ENCODE measurements at places on chromosomes 11 and 22. TPM values are rescaled to one million over a fixed set of nuclear protein-coding genes. Genes with fewer than 3 reads are reported as not detected.

Gene SPTBN2
- 7.2 TPM for polyA plus RNA-seq

Gene SF3B2
- polyA plus RNA-seq = 168 TPM

Gene KRTAP5-11
- polyA plus RNA-seq = 0.33 TPM

Gene EMID1
- polyA plus RNA-seq = 124 TPM

Gene IL17RA
- 7.9 TPM for polyA plus RNA-seq

Gene CECR2
- polyA plus RNA-seq = 19.4 TPM

Gene GGT5
- polyA plus RNA-seq = 12.9 TPM

Gene TIMM10B
- polyA plus RNA-seq = 27.5 TPM

Gene FBLN1
- polyA plus RNA-seq = 285 TPM

Gene SCGB2A2
- polyA plus RNA-seq = not detected

Gene OR2AT4
- polyA plus RNA-seq = 0.03 TPM

Gene POU2AF2
- 0.25 TPM for polyA plus RNA-seq

DNA sequence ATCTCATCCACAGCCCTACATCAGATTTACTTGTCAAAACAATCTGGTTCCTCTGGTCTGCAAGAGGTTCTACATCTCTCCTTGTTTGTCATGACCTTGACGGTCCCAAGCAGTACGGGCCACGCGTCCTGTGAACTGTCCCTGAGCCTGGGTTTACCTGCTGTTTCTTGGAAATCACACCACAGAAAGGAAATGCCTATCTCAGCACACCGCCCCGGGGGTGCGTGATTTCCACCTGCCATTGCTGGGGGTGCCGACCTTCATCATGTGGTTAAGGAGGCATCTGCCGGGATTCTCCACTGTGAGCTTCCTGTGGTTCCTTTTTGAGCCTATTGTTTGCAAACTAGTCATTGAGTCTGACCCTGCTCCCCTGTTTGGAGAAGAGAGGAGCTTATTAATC, 1363.4 kb downstream of the BRD1 start:
- DNase-seq = no peak

DNA sequence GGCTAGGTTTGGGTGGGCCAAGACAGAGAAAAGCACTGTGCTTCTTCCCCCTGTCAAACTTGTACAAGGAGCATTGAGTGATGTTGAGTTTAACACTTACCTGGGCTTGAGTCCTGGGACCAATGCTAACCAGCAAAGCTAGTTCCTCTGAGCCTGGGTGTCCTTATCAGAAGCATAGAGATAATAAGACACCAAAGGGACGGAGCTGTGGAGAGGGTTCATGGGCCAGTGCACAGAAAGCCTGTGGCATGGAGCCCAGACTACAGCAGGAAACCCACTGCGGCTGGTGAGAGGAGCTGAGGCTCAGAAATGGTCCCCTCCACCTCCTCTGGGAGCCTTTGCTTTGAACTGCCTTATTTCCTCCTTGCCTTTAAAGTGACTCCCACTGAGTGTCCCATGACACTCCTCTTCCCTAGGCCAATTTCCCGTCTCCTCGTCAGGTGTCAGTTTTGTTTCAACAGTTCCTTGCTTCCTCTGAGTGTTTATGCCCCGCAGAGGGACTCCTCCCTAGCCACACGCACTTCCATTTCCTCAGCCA, 9.4 kb downstream of the SLCO2B1 start:
- no peak for DNase-seq

DNA sequence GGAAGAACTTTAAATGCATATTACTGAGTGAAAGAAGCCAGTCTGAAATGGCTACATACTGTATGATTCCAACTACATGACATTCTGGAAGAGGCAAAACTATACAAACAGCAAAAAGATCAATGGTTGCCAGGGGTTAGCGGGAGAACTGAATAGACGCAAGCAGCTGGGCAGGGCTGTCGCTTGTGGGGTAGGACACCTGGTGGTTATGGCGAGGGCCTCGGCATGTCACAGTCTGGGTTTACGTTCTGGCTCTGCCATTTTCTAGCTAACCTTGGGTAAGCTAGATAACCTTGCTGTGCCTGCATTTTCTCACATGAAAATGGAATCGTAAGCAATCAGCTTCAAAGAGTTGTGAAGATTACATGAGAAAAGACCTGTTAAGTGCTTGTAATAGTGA, 55.2 kb upstream of the SYT13 start:
- no peak for DNase-seq

DNA sequence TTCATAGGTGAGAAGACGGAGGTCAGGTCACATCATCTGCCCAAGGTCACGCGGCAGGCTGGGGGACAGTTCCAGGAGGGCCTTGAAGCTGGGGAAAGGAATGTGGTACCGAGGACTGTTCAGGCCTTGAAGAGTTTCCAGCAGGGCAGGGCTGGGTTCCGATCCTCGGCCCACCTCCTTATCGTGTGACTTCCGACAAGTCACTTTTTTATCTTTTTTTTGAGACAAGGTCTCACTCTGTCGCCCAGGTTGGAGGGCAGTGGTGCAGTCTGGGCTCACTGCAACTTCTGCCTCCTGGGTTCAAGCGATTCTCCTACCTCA, 623 bp downstream of the NDUFS8 start:
- DNase-seq = no peak

DNA sequence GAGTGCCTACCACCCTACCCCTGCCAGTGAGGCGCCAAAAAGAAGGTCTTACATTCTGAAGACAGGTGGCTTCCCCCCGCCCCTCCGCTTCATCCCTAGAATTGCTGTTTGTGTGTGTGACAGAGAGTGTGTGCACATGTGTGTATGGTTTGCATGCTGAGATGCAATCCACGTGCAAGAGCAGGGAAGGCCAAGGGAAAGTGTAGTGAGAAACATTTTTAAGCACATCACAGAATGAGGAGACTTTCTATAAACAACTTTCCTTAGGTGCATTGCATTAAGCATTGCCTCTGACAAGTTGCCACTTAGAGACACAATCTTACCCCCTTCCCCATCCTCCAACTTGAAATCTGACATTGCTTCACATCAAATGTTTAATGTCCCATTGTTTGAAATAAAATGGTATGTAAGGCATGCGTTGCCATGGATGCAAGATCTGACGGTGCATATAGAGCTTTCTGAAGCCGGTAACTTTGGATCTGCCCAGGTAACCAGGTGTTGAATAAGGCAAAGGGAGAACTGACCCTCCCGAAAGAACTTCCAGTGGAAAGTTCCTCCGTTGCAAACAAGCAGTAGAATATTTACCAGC, 21.4 kb downstream of the FJX1 start:
- no peak for DNase-seq

- DNase-seq = no peak
Measured at GRCh38 chr11:67452141-67452952, at the start of gene GPR152. Gene GPR152 (minus strand): TSS chr11:67452729. CDS start chr11:67452724, 5 bp downstream.

GRCh38 chr11:77143405-77144020, 15.5 kb downstream of the MYO7A start:
- DNase-seq = no peak

- no peak for DNase-seq
Measured at GRCh38 chr11:27186580-27186979, 146.0 kb downstream of the BBOX1 start.

GRCh38 chr22:40678493-40679248, 613 bp upstream of the MCHR1 start:
- no peak for DNase-seq

DNA sequence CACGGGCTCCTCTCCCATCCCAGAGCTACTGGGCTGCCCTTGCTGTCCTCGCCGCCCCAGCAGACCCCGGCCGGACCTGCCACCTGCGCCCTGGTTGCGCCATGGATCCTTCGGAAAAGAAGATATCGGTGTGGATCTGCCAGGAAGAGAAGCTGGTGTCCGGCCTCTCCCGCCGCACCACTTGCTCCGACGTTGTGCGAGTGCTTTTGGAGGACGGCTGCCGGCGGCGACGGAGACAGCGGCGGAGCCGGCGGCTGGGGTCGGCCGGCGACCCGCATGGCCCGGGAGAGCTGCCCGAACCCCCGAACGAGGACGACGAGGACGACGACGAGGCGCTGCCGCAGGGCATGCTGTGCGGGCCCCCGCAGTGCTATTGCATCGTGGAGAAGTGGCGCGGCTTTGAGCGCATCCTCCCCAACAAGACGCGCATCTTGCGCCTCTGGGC, 382 bp downstream of the RASSF10 start:
- DNase-seq = no peak
